ENCODE measurements at places on chromosomes 2 and 18.

- no peak for DNase-seq
These were observed 114.6 kb upstream of the TEX51 start for GRCh38 chr2:126784045-126784444.

- no peak for DNase-seq
These were observed 618 bp upstream of the TNS1 start for GRCh38 chr2:218003281-218003944.

DNA sequence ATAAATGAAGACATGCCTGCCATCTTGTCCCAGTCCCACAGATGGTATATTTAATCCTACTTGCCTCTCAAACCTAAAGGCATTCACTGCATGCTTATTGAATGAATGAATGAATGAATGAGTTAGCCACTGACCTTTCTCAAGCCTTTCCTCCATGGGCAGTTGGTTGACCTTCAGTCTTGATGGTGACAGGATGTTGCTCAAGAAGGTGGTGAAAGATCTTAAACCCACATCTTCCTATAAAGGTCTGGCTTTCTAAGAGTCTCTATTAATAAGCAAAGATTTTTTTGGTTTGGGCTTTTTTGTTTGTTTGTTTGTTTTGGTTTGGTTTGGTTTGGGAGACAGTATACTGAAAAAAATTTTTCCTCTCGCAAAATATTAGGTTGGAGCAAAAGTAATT is 41.7 kb downstream of the KIAA2012 start:
- no peak for DNase-seq

DNA sequence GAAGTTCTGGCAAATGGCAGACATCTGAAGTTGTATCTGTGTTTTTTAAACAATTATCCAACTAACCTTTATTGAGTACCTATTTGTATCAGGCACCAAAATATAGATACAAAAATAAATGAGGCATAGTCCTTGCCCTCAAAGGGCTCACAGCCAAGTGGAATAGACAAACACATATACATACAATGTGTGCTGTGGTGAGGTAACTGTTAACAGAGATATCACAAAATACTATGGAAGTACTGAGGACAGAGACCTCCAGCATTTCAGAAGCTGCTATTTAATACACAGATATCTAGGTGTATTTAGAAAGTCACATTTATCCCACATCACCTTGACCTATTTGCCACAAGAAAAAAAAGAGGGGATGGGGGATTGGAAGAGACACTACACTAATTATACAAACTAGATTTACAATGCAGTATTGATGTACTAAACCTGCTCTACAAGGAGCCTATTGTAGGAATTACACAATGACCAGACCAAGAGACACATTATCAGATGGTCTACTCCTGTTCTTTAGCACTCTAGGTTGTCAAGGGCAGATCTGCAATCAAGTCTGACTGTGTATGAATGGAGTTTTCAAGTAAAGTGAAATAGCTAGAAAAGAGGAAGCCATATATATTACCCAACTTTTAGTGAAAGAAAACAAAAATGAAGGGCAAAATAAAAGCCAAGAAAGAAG is 62.2 kb downstream of the SPIRE1 start:
- no peak for DNase-seq

- DNase-seq, result peak; percentile 43
These were observed 260.4 kb downstream of the LPIN1 start for GRCh38 chr2:12006850-12007249.

GRCh38 chr2:118190474-118190873 is 102.2 kb downstream of the INSIG2 start:
- DNase-seq, result no peak

DNA sequence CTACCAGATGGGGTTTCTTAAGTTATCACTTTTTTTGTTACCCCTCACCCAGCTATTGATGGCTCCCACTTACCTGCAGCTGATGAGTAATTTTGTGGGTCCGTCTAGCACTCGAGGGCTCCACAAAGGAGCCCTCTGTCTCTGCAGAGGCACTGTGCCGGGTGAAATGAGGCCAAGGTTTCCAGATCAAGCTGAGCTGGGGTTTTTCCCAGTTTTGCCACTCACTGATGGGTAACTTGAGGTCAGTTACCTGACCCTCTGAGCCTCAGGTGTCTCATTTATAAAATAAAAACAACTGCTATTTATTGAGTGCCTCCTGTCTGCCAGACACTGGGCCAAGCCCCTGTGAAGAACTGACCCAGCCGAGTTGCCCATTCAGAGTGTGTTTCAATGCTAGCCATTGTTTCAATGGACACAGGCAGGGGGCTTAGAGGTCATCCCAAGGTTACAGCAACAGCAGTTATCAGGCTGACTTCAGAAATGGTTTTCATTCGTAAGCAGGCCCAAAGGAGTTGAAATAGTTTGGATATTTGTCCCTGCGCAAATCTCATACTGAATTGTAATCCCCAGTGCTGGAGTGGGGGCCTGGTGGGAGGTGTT is 192.9 kb downstream of the NCK2 start:
- no peak for DNase-seq

DNA sequence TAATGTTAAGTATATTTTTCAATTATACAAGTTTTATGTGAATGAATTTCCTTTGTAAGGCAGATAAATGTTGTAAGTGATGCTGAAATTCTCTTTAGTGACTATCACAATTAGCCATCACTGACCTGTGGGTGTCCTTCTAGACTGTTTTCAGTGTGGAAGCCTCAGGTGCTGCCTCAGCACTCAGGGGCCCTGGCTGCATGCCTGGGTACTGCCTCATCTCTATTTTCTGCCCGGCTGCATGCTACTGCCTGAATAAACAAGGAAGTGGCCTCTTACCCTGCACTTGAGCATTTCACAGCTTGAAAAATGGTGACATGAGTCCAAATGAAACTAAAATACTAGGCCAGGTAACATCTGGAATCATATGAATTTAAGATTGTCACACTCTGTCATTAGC is 787.6 kb upstream of the SALL3 start:
- no peak for DNase-seq

DNA sequence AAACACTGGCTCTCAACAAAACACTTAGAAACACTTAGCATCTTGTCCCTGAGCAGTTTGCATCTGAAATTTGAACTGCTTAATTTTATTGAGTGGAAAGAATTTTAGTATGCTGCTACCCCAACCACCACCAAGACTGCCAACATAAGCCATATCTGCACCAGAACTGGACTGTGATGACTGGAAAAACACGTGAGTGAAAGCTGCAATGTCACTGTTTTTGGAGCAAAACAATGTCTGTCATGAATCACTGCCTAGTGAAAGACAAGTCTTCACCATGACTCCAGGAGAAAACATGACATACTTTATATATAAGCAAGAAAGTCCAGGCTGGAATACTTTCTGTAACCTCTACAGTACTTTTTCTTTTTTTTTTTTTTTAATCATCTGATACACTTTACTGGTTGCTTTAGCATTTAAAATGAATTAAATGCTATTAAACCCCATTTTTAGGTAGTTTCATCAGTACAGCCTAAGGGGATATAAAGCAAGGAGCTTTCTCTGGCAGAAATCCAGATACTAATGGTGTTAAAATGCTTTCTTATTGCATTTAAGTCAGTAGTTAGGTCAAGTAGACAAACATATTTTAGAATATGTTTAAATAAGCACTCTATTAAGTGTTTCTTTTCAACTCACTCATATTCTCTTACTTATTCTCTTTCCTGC is 2129.4 kb upstream of the PIK3C3 start:
- DNase-seq, result no peak

DNA sequence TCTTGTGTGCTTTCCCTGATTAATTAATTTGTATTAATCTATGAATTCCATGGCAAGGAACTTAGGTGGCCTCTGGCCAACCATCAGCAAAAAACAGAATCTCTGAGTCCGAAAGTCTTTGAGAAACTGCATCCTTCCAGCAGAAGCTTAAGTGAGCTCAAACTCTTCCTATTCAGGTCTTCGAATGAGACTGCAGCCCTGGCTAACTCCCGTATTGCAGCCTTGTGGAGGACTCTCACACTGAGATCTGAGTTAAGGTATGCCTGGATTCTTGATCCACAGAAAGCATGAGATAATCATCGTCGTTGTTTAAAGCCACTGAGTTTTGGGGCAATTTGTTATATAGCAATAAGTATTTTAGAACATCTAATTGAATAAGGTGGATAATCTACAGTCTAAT is 1143.9 kb upstream of the NXPH2 start:
- DNase-seq, result no peak

GRCh38 chr2:55869637-55870325 is 53.8 kb downstream of the EFEMP1 start:
- no peak for DNase-seq

DNA sequence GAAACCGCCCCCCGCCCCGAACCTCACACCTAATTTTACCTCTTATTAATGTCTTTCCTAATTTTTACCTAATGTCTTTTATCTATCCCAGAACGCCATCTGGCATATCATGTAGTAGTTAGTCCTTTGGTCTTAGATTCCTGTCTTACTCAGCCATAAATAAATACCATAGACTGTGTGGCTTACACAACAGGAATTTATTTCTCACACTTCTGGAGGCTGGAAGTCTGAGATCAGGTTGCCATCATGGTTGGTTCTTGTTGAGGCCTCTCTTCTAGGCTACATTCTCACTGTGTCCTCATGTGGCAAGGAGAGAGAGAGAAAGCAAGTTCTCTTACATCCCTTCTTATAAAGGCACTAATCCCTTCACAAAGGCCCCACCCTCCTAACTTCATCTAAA is 46.8 kb downstream of the RHBDD1 start:
- no peak for DNase-seq

- DNase-seq, result no peak
These were observed 71.8 kb upstream of the STPG4 start for GRCh38 chr2:47226923-47227220.

GRCh38 chr2:43225788-43226557 is 433 bp downstream of the ZFP36L2 start:
- DNase-seq, result no peak

DNA sequence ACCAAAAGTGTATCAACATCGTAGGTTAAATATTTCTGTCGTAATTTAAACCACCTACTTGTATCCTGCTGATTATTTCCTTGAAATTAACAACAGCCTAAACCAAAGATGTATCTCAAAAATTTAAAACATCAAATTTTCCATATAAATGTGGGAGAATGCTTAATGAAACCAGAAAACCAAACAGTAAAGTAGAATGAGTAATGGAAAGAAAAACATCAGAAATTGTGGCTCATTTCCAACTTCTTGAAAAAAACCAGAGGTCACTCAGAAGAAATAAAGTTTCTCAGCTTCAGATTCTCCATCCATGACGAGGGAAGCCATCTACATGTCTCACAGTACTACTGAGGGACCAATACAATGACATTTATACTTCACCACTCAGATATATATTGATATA is 296.5 kb downstream of the NOL4 start:
- DNase-seq, result no peak

DNA sequence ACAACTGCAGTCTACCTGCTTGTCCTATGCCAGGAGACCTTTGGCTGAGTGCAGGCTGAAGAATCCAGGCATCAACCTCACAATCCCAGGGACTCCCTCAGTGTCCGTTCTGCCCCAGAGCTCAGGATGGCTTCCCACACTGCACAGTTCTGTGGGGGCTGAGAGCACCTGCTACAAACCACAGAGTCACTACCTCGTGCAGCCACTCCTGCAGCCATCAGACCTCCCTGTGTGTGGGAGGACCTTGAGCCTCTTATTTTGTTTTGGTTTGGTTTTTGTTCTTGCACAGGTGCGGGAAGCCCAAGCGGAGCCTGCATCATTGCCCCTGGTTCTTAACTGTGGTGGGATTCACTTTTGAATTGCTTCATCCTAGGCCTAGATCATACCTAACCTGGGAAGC is 31.0 kb downstream of the NAT8 start:
- DNase-seq, result no peak

- no peak for DNase-seq
These were observed 114.5 kb downstream of the AGAP1 start for GRCh38 chr2:235608200-235608887.

All from iPS DF 6.9 (cell line).